ENCODE measurements at places on chromosomes 6 and 20.
A peak's percentile ranks its signal among the peaks of the same experiment; 100 is the strongest.

GRCh38 chr6:25157183-25157582 is 122.0 kb upstream of the CARMIL1 start:
- no peaks in the 10 kb centered on the region for H3K4me1 ChIP-seq
- H3K36me3 ChIP-seq: no peaks in the 10 kb centered on the region

GRCh38 chr6:25473447-25473846 is 178.6 kb upstream of the SCGN start:
- no peak overlapping the region for H3K4me3 ChIP-seq
- H3K4me1 ChIP-seq: no peaks in the 10 kb centered on the region
- peaks cover 2% of the 10 kb centered on the region for H3K36me3 ChIP-seq
- H3K27me3 ChIP-seq: no peaks in the 10 kb centered on the region
- H3K27ac ChIP-seq: no peak overlapping the region

DNA sequence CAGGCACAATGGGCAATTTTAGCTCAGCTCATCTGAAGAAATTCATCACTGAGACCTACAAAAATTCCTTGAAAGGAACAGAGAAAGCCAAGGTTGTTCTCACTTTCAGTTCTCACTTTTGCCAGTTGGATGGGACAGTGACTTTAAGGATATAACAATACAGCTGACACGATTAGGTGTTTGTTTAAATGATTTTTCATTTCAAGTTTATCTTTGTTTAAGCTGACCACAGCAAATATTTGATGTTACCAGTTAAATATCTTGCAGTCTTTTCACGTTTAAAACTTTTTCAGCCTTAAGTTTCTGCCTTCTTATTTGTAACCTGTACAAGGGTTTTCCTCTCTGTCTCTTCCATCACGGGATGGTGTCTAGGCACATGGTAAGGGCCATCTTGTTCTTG is 93.6 kb downstream of the PLCB1 start:
- no peak for DNase-seq
- H3K27ac ChIP-seq: no peak overlapping the region
- H3K27me3 ChIP-seq: no peaks in the 10 kb centered on the region
- no peaks in the 10 kb centered on the region for H3K4me1 ChIP-seq

GRCh38 chr6:136716917-136717715 is 75.2 kb downstream of the MAP3K5 start:
- no peaks in the 10 kb centered on the region for H3K27me3 ChIP-seq
- H3K27ac ChIP-seq: no peak overlapping the region
- H3K4me3 ChIP-seq: no peak overlapping the region
- no peaks in the 10 kb centered on the region for H3K4me1 ChIP-seq
- no peaks in the 10 kb centered on the region for H3K36me3 ChIP-seq

DNA sequence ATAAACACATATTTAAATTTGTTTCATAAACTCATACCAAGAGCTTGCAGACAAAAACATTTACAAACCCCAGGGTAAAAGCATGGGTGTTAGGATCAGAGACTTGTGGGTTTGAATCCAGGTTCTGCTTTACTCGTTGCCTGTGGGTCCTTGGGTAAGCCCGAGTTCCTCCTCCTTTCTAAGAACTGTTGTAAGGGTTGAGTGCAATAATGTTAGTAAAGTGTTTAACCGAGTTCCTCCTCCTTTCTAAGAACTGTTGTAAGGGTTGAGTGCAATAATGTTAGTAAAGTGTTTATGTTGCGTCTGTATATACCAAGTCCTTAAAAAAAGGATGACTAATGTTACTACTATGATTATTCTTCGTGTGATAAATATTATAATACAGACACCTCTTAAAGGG is 18.7 kb downstream of the CCDC170 start:
- H3K36me3 ChIP-seq: no peaks in the 10 kb centered on the region
- no peaks in the 10 kb centered on the region for H3K27me3 ChIP-seq
- H3K4me1 ChIP-seq: no peaks in the 10 kb centered on the region

GRCh38 chr20:8471465-8471864 is 339.4 kb downstream of the PLCB1 start:
- no peaks in the 10 kb centered on the region for H3K36me3 ChIP-seq
- DNase-seq: no peak
- H3K4me3 ChIP-seq: no peak overlapping the region

DNA sequence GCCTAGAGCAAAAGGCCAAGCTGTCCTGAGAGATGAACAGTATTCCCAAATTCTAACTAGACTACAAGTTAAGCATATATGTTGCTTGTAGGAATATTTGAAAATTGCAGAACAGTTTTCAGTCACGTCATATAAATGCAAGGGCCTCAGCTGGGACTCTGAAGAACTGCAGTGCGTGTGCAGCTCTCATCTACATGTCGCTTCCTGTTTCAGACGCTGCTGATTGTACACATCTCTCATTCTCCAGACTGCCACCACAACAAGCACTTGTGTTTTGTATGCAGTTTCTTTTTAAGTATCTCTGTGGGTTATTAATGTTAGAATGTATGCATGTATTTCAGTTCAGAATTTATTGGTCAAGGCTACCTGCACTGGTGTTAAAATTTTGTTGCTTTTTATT is 119.7 kb downstream of the MAP3K4 start:
- H3K4me3 ChIP-seq: no peak overlapping the region
- no peaks in the 10 kb centered on the region for H3K27me3 ChIP-seq
- H3K27ac ChIP-seq: no peak overlapping the region
- no peaks in the 10 kb centered on the region for H3K4me1 ChIP-seq
- H3K36me3 ChIP-seq: peaks cover 36% of the 10 kb centered on the region

DNA sequence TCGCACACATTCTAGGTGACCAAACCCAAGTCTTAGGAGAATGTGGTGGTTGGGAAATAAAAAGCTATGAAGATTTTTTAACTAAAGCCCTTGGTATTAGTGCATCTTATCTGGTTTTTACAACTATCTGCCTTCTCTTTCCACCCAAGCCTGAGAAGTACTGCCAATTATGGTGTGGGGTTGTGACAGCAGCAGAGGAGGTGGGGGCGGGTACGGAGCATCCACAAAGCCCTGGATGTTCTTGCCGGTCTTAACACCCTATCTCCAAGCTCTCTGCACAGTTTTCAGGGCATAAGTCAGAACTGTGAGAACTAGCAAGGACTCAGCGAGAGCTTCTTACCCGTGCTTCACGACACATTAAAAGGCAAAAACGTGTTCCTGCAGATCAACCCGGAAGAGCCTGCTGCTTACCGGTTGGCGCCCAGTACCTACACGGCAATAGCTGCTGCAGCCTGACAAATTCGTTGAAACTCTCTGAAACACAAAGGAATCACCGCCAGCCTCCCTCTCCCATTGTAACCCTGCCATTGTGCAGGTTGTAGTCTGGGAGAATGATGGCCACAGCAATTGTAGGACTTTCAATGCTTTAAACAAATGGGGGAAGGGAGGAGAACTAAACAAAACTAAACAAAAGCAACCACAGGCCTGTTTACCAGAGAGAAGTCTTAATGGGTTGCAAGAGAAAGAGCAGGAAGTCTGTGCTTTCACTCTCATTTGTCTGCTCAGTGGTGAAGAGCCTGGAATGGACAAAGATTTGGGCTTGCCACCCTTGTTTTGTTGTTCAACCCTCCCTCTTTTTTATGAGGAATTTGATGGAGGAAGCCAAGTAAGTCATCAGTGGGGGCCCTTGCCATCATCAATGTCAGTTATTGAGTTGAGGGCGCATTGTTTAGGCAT is 461.0 kb upstream of the JARID2 start:
- peaks cover 8% of the 10 kb centered on the region for H3K4me1 ChIP-seq
- peak overlapping the region; percentile 56 for H3K27ac ChIP-seq
- H3K36me3 ChIP-seq: no peaks in the 10 kb centered on the region
- peak; percentile 66 for DNase-seq
- no peaks in the 10 kb centered on the region for H3K27me3 ChIP-seq
- no peak overlapping the region for H3K4me3 ChIP-seq

- peaks cover 17% of the 10 kb centered on the region for H3K4me1 ChIP-seq
- H3K27me3 ChIP-seq: no peaks in the 10 kb centered on the region
- no peak for DNase-seq
- no peaks in the 10 kb centered on the region for H3K36me3 ChIP-seq
- H3K27ac ChIP-seq: no peak overlapping the region
Measured at GRCh38 chr6:165844232-165844631, 181.2 kb upstream of the PDE10A start.

GRCh38 chr6:114000069-114000468 is 29.1 kb upstream of the HDAC2 start:
- no peak overlapping the region for H3K4me3 ChIP-seq
- no peaks in the 10 kb centered on the region for H3K4me1 ChIP-seq
- H3K27me3 ChIP-seq: no peaks in the 10 kb centered on the region
- DNase-seq: no peak
- H3K36me3 ChIP-seq: no peaks in the 10 kb centered on the region

DNA sequence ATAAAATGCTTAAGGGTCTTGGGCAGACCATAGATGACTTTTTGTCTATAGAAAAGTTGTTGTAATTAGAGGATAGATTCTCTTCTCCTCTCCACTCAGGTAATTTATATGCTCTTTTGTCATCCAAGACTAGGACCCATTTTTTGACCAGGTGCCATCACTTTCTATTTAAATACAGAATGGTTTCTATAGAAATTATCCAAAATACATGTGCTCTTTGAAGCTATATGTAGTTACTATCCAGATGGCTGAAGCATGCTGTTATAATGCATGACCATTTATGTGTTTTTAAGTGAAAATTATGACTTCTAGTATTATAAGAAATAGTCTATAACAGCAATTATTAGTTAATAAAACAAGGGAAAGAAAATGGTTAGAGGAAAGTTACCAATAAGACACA is 3.0 kb upstream of the MLIP start:
- no peaks in the 10 kb centered on the region for H3K36me3 ChIP-seq
- no peaks in the 10 kb centered on the region for H3K4me1 ChIP-seq
- no peaks in the 10 kb centered on the region for H3K27me3 ChIP-seq
- no peak for DNase-seq
- no peak overlapping the region for H3K27ac ChIP-seq

- no peaks in the 10 kb centered on the region for H3K36me3 ChIP-seq
- H3K27ac ChIP-seq: no peak overlapping the region
- no peaks in the 10 kb centered on the region for H3K4me1 ChIP-seq
Measured at GRCh38 chr6:45328523-45328922, 393 bp downstream of the RUNX2 start.

DNA sequence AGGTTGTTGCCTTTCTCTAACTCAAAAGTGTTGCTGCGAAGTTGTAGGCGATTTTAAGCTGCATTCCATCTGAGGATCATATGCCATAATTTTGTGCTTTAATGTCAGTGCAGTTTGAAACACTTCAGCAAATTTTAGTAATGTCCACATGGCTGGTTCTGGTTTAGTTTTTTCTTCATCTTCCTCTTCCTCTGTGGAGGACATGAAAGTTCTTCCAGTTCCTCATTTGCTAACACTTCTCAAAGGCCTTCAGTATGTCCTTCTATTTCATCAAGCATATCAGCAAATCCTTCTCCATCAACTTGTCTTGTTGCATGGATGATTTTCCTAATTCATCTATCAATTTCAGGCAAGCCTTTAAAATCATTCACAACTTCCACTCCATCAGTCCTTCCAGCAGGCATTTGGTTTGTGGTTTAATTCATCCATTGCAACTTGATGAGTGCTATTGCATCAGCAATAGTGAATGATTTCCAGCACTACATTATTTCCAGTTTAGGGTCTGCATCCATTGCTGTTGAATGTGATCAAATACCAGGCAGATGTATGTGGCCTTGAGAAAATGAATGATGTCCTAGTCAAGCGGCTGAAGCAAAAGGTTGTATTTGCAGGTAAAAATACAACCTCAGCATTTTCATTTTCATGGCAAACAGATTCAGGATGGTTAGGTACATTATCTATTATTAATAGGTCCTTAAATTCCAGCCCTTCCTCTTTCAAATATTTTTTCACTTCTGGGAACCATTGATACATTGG is 20.2 kb downstream of the SHLD1 start:
- DNase-seq: no peak
- no peak overlapping the region for H3K4me3 ChIP-seq
- H3K27me3 ChIP-seq: no peaks in the 10 kb centered on the region
- no peaks in the 10 kb centered on the region for H3K36me3 ChIP-seq
- no peaks in the 10 kb centered on the region for H3K4me1 ChIP-seq
- no peak overlapping the region for H3K27ac ChIP-seq

DNA sequence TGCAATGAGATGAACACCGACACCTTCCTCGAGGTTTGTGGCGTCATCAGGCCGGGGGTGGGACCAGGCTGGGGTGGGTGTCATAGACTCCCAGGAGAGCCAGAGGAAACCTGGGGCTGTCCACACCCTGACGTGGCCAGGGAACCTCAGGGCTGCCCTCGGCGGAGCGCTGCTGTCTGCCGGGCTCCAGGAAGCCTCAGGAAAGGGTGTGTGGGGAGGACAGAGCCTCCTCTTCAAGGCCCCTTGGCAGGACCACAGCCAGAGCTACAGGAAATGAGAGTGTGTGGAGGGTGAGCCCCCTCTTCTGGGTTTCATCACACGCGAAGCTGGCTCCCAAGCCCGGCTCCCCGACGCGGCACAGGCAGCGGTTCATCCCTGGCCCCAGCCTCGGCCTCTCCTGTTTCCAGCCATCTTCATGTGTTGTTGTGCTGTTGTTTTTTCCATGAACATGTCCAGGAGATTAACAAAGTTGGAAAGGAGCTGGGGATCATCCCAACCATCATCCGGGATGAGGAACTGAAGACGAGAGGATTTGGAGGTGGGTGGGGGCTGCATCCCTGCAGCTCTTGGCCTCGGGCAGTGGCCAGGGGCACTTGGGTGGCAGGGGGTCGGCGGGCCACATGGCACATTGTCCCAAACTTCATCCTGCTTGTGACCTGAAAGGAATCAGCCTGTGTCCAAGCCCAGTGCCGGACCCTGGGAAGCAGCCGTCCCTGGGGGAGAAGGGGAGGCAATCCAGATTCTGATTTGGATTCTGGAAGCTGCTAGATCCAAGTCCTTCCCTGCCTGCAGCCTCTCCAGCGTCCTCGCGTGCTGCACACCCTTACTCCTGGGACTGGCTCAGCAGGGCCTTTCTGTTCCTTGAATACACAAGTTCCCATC is 6.4 kb downstream of the NPEPL1 start:
- no peaks in the 10 kb centered on the region for H3K27me3 ChIP-seq
- no peak for DNase-seq
- H3K4me1 ChIP-seq: peaks cover 2% of the 10 kb centered on the region
- no peak overlapping the region for H3K4me3 ChIP-seq
- peaks cover 30% of the 10 kb centered on the region for H3K36me3 ChIP-seq
- H3K27ac ChIP-seq: no peak overlapping the region

GRCh38 chr6:161838306-161839035 is 564.6 kb upstream of the AGPAT4 start:
- H3K27ac ChIP-seq: no peak overlapping the region
- H3K36me3 ChIP-seq: no peaks in the 10 kb centered on the region
- H3K4me3 ChIP-seq: no peak overlapping the region
- no peak for DNase-seq

DNA sequence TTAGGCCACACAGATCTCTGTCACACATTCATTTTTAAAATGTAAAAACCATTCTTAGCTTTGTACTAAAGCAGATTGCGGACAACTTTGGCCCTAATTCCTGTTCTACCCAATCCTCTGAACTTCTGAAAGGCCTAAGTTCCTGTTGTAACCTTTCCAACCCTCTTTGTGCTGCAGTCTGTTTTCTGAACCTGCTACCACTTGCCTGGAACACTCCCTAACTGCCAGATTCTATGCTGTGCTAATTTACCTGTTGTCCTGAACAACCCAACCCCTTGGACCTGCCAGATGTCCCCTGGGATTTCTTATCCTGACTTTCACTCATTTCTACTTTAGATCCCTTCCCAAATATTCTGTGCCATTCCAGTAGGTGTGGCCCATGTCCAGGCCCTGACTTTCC is 398.7 kb downstream of the ZFAND3 start:
- no peaks in the 10 kb centered on the region for H3K4me1 ChIP-seq
- H3K36me3 ChIP-seq: no peaks in the 10 kb centered on the region
- no peak overlapping the region for H3K27ac ChIP-seq
- no peaks in the 10 kb centered on the region for H3K27me3 ChIP-seq

GRCh38 chr20:5570031-5570430 is 180.2 kb upstream of the SHLD1 start:
- H3K4me3 ChIP-seq: no peak overlapping the region
- H3K27ac ChIP-seq: no peak overlapping the region
- H3K4me1 ChIP-seq: no peaks in the 10 kb centered on the region
- H3K36me3 ChIP-seq: no peaks in the 10 kb centered on the region
- no peaks in the 10 kb centered on the region for H3K27me3 ChIP-seq

Data from iPS DF 6.9 (cell line).